ENCODE measurements at places on chromosomes 4 and X.

GRCh38 chr4:58175024-58175423 is 1064.8 kb upstream of the IGFBP7 start:
- DNase-seq, result no peak

DNA sequence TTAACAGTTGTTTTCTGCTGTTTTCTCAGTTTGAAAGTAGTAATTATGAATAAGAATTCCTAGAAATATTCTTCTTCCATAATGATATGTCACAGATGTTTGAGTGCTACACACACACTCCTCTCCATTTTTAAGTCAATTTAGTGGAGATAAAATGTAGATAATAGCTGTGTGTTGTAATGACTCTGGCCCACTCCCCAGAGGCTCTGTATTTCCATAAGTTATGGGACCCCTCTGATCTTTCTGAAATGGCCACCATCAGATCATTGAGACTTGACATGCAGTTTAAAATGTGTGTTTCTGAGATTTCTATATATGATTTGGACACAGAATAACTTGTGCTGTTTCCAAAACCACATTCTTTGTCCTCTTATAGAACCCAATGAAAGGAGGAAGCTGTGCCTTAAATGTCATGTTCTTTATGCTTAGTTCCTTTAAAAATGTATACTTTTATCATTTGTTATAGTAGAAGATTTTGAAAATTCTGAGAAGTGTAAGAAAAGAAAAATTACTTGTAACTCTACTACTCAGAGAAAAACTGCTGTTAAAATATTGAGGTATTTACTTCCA is 46.4 kb downstream of the GAB1 start:
- no peak for DNase-seq

GRCh38 chr4:36702245-36702644 is 420.8 kb downstream of the DTHD1 start:
- DNase-seq, result no peak

- DNase-seq, result no peak
Observed at GRCh38 chr4:184825141-184825895, 450 bp downstream of the ACSL1 start.

GRCh38 chr4:10608501-10609219 is 75.9 kb downstream of the CLNK start:
- no peak for DNase-seq

GRCh38 chrX:37883196-37883595 is 35.8 kb upstream of the DYNLT3 start:
- DNase-seq, result no peak

Measured in tibial artery (tissue), 4 donors.